ENCODE measurements at places on chromosomes 6 and 20.

DNA sequence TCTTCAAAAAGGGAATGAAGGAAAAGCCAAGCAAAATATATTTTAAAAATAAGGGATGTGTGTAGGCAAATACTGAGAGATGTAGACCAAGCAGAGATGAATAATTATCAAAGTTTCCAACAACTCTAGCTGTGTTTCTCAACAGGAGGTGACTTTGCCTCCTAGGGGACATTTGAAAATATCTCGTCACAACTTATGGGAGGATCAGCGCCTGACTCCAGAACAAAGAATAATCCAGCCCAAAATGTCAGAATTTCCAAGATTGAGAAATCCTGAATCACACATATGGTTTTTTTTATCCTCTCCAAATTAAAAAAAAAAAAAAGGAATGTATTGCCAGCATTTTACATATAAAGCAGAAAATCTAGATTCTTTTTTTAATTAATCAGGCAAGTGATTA is 241.2 kb upstream of the ZFP64 start:
- no peak for DNase-seq

GRCh38 chr6:28673787-28674671 is 148.3 kb downstream of the GPX5 start:
- DNase-seq, result no peak

GRCh38 chr6:854406-855118 is 161.6 kb upstream of the EXOC2 start:
- no peak for DNase-seq

DNA sequence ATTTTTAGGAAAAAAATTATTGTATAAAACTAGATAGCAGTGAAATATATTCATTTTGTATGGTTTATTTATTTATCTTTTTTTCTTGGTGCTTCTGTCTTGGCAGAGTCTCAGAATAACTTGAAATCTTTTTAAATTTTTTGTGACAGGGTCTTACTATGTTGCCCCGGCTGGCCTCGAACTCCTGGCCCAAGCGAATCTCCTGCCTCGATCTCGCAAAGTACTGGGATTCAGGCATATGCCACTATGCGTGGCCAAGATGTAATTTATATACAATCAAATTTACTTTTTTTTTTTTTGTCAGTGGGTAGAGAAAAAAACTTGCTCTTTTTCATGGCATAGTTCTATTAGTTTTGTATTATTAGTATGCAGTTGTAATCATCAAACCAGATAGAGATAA is 13.7 kb downstream of the CBFA2T2 start:
- no peak for DNase-seq

- no peak for DNase-seq
These were observed 23.0 kb upstream of the RBPJL start for GRCh38 chr20:45283551-45284057.

DNA sequence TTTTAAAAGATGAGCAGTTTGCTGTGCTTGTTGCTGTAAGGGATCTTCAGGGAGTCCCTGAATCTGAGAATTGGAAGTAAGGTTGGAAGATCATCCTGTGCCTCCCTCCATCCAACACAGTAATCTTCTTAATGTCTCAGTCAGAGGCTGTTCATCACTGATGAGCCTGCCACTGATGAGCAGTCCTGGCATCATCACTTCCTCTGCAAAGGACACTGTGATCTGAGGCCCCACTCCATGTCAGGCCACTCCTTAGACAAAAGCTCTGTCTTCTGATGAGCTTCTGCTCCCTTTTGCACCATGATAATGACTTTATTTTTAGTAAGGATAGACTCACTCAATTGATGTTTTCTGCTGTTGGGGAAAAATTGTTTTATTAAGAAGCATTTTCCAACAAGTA is 121.0 kb downstream of the UST start:
- no peak for DNase-seq

- DNase-seq, result no peak
These were observed 125.6 kb downstream of the FOXC1 start for GRCh38 chr6:1735239-1735803.

- no peak for DNase-seq
These were observed 48.3 kb downstream of the CLIC5 start for GRCh38 chr6:45967363-45967762.

- no peak for DNase-seq
These were observed 62.3 kb upstream of the IER3 start for GRCh38 chr6:30806581-30807183.

- DNase-seq, result no peak
These were observed 174.9 kb upstream of the THBS2 start for GRCh38 chr6:169428532-169428931.

DNA sequence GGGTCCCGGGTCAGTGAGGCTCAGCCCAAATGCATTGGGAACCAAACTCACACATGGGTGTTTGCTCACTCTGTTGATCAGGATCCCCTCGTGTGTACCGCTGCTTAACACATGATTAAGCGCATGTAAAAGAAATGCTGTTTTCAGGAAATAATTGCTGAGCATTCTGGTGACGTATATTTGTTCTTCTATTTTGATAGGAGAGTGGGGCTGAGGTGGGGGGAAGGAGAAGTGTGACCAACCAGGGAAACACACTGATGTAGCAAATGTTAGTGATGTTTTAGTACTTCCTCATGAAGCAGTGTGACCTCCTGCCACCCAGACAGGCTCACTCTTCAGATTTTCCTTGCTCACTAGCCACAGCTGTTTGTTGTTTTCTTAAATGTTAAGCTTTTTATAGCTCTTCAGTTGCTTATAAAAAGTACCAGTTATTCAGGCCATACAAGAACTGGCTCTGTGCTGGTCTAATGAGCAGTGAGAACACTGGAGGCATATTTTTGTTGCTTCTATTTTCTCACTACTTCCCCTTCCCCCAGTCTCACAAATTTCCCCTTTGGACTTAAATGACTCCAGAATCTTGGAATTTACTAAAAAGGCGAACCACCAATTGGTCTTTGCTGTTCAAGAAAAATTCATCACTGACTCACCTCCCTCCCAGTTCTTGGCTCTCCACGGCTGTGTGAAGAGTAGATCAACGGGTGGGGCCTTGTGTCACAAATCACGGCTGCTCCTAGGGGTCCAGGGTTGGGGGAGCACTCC is 79.2 kb upstream of the BACH2 start:
- no peak for DNase-seq
